SK-N-DZ (cell line): ENCODE measurements at places on chromosomes 2 and 18.

DNA sequence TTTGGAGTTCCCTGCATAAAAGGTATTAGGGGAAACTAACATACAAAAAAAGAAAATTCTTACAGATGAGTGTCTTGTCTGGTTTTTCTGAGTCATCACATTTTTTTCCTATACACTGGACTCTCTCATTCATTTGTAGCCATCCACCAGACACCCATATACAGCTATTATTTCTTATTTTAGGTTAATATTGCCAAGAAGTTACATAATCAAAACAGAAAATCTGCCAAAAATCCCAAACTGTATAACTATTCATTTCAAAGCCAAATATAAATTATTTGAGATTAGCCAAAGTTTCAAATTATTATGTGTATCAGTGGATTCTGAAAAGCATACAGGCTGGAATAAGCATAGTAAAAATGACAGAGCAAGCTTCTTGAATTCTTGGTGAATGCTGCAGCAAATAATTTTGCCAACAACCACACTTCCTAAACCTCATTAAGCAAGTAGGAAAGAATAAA lies 191.2 kb downstream of the NCKAP5 start:
- DNase-seq, result no peak

GRCh38 chr2:30702694-30703093 lies 104.6 kb downstream of the CAPN13 start:
- no peak for DNase-seq

DNA sequence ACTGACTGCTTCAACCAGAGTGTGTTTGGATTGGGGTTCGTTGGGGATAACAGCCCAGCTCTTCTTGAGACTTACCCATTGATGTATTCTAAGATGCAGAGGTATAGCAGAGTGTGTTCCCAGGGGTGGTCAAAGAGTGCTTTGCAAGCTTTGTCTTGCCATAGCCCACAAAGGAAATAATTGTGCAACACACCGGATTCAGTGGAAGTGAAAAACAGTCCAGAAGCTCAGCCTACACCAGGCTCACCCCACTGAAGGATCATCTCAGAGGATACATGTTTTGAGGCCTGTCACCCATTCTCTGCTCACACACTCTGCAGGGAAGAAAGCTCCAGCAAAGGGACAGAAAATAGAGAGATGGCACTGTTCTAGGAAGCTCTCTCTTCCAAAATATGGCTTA lies 9.6 kb downstream of the CACNB4 start:
- DNase-seq, result no peak

- DNase-seq, result no peak
Measured at GRCh38 chr2:207143215-207144172, 22.3 kb downstream of the KLF7 start.

GRCh38 chr2:65729246-65729645 lies 296.8 kb upstream of the SPRED2 start:
- no peak for DNase-seq
